HFF-Myc (cell line): ENCODE measurements at places on chromosomes 1 and 21.
A peak's percentile ranks its signal among the peaks of the same experiment; 100 is the strongest.

GRCh38 chr21:45962531-45963231 lies 18.9 kb upstream of the COL6A1 start:
- no peak for DNase-seq

DNA sequence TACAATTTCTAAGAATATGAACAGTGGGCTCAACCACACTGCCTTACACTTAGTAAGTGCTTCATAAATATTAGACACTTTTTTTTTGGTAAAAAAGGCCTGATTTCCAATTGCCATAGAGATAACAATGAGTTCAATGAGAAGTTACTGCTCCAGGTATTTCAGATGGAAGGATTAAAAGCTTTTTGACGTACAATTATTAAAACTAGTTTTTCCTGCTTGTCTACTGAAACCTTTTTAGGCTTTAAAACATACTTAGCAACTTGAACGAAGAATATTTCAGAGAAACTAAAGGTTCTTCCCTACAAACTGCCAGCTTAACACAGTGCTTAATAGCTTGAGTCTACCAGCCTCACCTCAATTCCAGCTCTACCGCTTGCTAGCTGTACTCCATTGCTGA lies 43.7 kb downstream of the TRIT1 start:
- DNase-seq: no peak

DNA sequence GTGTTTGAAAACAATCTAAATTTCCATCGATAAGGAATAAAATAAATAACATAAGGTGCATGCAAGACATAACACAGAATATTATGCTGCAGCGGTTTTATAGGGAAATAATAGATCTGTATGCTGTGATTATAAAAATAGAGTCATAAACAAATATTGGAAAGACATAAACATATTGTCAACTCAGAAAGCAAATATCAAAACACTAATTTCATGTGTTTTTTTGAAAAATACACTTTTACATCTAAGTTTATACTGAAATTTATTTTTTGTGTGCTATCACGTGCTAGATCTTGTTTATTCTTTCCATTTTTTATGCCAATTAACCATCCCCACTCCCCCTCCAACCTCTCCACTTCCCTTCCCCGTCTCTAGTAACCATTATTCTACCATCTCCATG lies 9.4 kb downstream of the OR6K3 start:
- no peak for DNase-seq

DNA sequence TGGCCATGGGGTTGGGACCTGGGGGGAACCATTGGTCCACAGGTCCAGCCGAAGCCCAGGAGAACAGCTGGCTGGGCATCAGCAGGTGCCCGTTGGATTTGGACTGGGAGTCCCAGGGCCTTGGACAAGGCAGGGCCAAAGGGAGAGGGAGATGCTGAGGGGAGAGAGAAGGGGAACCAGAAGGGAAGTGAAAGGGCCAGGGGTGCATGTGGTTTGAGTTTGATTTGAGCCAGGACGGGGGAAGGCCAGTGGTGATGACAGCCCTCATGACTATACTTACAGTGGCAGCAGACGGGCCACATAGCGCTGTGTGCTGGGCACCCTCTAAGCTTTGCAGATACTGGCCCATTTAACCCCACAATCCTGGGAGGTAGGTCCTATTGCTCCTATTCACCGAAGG lies 18.8 kb downstream of the AGRN start:
- DNase-seq: no peak

- no peak for DNase-seq
Measured at GRCh38 chr1:36894824-36895223, 139.5 kb downstream of the GRIK3 start.

DNA sequence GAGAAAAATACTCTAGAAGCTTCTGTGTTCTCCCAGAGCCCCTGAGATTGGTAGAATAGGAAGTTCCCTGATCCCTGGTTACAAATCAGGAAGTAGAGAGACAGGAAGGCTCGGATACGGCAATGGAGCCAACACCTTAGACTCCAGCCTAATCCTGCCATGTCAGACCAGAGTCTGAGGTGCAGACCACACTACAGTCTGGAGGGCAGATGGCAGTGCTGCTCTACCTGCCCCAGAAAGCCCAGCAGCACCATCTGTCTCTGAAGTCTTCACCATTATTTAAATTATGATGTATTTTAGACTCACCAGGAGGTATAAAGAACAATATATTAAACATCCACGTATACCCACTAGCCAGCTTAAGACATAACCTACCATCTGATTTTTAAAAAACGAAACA lies 93.0 kb downstream of the MTR start:
- DNase-seq: no peak

DNA sequence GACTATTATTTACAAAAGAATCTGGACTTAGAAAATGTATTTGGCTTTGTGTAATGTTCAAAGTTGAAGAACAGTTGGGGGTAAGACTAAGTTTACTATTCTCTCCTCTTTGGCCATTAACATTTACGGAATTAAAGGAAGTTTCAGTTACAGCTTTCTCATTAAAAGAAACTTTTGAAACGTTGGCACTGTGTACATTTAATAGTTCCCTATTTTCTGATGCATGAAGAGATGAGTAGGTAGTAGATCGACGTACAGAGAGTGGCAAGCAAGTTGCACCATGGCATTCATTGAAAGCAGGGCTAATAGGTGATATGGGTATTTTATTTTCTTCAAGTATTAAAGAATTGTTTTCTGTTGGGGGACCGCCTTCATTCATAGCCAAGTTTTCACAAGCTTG lies 3.2 kb downstream of the ASPM start:
- DNase-seq: no peak

DNA sequence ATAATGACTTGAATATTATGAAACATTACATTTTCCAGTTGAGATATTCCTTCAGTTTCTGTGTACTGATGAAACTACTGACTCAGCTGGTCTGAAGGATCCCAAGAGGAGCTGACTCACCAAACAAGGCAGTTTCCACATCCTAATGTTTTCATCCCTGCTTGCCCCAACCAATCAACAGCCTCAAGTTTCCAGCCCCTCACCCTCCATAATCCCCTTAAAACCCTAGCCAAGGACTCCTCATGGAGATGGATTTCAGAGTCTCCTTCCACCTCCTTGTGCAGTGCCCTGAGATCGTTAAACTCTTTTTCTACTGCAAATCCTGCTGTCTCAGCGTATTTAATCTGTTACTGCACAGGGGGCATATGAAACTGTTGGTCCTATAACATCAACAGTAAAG lies 83.1 kb upstream of the HAO2 start:
- DNase-seq: peak; percentile 31

DNA sequence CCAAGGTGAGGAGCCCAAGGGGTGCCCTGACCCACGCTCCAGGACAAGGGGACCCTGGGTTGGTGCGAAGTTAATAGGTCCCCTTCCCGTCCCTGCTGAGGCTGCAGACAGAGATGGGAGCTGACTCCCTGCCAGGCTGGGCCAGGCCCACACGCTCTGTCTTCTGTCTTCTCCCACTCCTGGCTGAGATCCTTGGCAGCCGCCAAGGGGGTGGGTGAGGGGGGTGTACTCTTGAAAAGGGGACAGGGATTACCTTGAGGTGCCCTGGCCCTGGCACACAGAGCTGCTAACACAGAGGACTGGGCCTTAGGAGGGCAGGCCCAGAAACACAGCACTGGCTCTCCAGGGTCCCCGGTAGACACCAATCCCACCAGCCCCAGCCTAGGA lies 11.0 kb upstream of the CTRC start:
- no peak for DNase-seq

GRCh38 chr1:230976825-230977747 lies 1.6 kb downstream of the TTC13 start:
- DNase-seq: no peak

GRCh38 chr1:224219612-224220059 lies 36.6 kb downstream of the DEGS1 start:
- no peak for DNase-seq

DNA sequence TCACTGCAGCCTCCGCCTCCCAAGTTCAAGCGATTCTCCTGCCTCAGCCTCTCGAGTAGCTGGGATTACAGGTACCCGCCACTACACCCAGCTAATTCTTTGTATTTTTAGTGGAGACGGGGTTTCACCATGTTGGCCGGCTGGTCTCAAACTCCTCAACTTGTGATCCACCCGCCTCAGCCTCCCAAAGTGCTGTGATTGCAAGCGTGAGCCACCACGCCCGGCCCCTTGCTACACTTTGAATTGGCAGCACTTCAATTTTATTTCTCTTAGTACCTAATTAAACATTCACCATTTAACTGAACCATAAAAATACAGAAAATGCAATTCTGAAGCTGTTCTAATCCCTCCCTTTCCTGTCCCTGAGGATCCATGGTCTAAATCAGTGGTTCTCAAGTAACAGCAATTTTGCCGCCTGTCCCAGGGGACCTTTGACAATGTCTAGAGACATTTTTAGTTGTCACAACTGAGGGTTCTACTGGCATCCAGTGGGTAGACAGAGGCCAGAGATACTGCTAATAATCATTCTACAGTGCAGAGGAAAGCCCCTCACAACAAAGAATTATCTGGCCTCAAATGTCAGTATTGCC lies 4.3 kb upstream of the BCL2L15 start:
- no peak for DNase-seq

DNA sequence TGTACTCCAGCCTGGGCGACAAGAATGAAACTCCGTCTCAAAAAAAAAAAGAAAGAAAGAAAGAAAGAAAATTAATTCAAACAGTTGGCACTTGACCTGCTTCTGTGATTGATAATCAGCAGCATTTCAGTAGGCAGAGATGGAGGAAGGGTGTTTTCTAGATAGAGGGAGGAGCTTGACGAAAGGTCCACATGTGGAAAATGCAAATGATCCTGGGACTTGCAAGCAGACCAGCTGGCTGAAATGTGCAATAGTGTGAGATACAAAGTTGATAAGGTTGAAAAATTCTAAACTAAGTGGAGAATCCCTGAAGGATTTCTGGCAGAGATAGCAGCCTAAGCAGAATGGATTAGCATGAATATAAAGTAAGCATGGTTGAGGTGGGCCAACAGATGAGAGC lies 4.2 kb downstream of the ELAPOR1 start:
- DNase-seq: no peak

DNA sequence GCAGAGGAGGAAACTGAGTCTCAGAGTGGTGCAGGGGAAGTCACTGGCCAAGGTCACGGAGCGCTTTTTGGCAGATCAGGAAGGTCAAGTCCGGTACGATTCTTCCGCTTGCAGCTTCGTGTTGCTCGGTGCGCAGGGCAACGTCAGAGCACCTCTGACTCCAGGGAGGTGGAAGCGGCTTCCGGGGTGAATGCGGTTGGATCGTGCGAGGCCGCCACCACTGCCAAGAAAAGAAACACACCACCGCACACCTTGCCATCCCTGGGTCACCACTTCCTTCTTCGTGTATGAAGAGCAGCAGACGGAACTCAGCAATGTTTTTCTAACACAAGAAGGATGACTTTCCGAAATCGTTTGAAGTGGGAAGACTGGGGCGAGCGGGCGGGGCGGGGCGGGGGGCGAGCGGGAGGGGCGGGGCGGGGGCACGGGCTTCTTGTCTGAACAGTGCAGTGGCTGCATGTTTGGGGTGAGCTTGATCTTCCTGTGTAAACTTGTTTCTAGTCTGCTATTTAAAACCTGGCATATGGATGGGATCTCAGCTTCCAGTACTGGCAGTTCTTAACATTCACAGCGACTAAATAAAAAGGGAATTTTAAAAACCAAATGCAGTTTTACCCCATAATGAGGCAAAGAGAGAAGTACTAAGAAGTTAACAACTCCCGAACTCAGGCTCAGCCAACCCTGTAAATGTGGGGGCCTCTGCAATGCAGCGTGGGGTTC lies 300.0 kb downstream of the RRAGC start:
- no peak for DNase-seq
